ENCODE measurements at places on chromosomes 6 and 20. TPM values are rescaled to one million over a fixed set of nuclear protein-coding genes. Genes with fewer than 3 reads are reported as not detected.

- H3K4me3 ChIP-seq: no peak overlapping the region
- no peaks in the 10 kb centered on the region for H3K36me3 ChIP-seq
- peaks cover 48% of the 10 kb centered on the region for H3K4me1 ChIP-seq
- no peak overlapping the region for H3K27ac ChIP-seq
- DNase-seq: peak; percentile 53
Observed at GRCh38 chr20:41011551-41012067, 17.0 kb upstream of the TOP1 start.

Gene SIRPB2
- 4.8 TPM for total RNA-seq

Gene RSPH9
- total RNA-seq: not detected

DNA sequence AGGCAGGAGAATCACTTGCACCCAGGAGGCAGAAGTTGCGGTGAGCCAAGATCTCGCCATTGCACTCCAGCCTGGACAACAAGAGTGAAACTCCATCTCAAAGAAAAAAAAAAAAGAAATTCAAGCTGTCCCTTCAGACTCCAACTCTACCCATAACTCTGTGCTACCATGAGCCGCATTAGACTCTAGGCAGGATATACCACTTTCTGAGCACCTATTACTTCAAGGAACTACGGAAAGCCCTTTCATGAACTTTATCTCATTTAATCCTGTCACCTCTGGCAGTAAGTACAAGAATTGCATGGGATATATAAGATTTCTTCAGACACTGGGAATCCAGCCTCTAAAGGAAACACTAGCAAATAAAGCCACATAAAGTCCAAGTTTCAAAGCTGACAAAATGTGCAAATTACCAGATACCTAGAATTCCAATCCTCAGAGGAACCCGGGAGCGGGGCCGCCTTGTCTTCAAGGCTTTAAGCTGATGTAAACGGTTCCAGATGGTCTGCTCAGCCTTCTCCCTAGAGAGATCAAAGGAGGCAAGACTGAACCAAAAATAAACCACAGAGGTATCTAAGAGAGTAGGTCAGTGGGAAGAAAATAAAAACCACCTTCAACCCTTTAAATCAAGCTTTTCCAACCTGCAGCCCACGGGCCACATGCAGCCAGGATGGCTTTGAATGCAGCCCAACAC, 9.4 kb downstream of the CDK5RAP1 start:
- DNase-seq: no peak
- H3K27ac ChIP-seq: no peak overlapping the region
- no peaks in the 10 kb centered on the region for H3K4me1 ChIP-seq
- no peak overlapping the region for H3K4me3 ChIP-seq
- peaks cover 92% of the 10 kb centered on the region for H3K36me3 ChIP-seq

Gene TRIM38
- 4.1 TPM for total RNA-seq

DNA sequence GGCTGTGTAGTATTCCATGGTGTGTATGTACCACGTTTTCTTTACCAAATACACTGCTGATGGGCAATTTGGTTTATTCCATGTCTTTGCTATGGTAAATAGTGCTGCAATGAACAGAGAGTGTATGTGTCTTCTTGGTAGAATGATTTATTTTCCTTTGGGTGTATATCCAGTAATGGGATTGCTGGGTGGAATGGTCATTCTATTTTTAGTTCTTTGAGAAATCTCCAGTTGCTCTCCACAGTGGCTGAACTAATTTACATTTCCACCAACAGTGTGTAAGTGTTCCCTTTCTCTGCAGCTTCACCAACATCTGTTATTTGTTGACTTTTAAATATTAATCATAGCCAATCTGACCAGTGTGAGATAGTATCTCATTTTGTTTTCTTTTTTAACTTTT, 13.9 kb downstream of the CST9L start:
- H3K27ac ChIP-seq: no peak overlapping the region
- no peaks in the 10 kb centered on the region for H3K4me1 ChIP-seq
- H3K27me3 ChIP-seq: no peaks in the 10 kb centered on the region
- no peak for DNase-seq
- H3K36me3 ChIP-seq: no peaks in the 10 kb centered on the region
- H3K4me3 ChIP-seq: no peak overlapping the region

- H3K36me3 ChIP-seq: no peaks in the 10 kb centered on the region
- no peaks in the 10 kb centered on the region for H3K27me3 ChIP-seq
- H3K4me1 ChIP-seq: no peaks in the 10 kb centered on the region
- DNase-seq: peak; percentile 46
- no peak overlapping the region for H3K27ac ChIP-seq
- no peak overlapping the region for H3K4me3 ChIP-seq
Observed at GRCh38 chr6:7628909-7629308, 38.9 kb downstream of the SNRNP48 start.
